ENCODE measurements at places on chromosomes 11 and 22. TPM values are rescaled to one million over a fixed set of nuclear protein-coding genes. Genes with fewer than 3 reads are reported as not detected.

EXT2 gene
- 194 TPM for total RNA-seq

OR4D5 gene
- not detected for total RNA-seq

RBMXL2 gene
- total RNA-seq: not detected

MS4A4E gene
- not detected for total RNA-seq

SLC7A4 gene
- 0.14 TPM for total RNA-seq

GLYATL2 gene
- total RNA-seq: 0.71 TPM

OR5B21 gene
- total RNA-seq: 0.14 TPM

B3GAT1 gene
- 0.09 TPM for total RNA-seq

Measured in smooth muscle cell of bladder (primary cell).